ENCODE measurements at places on chromosomes 5 and 9.

- DNase-seq, result no peak
Measured at GRCh38 chr9:85007748-85008147, 338.2 kb downstream of the NTRK2 start.

DNA sequence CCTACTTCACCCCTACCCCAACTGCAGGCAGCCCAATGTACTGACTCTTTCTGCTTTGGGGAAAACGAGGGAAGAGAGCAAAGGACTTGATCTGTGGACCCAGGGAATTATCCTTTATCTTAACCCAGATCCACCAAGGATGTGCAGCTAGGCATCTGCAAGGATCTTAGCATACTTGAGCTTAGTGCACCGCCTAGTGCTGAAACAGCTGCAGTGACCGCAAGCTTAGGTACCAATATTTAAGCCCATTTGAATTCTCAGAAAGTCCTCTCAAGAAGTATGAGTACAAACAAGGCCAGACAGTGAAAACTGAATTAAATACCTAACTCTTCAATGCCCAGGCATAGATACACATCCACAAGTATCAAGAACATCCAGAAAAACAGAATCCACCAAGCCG is 576.7 kb upstream of the ADAMTS16 start:
- no peak for DNase-seq

DNA sequence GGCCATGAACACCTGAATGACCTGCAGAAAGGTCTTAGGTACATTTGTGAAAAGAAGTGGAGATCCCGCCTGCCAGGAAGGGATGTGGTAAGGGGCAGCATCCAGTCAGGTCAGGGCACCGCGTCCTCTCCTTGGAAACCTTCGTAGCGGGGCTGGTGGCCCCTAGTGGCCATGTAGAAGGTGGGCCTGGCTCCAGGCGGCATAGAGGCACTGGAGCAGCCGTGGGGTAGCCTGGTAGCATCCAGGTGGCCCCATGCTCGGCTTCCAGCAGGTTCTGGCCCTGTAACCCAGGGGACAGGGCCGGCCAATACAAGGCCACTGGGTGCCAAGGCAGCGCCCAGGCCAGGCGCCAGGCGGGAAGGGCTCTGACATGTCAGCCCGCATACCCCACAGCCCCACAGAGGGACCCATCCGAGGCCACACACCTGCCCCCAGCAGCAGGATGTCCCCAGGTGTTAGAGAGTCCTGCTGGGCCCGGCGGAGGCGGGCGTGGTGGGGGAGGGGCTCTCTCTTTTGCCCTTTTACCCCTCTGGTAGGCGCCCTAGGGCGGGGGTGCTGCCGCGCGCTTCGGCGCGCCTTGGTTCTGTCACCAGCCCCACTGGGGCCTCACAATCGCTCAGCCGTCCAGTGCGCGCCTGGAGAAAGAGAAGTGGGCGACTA is 58.3 kb upstream of the SPATA31E1 start:
- no peak for DNase-seq

- no peak for DNase-seq
Measured at GRCh38 chr9:19623941-19624340, 164.9 kb downstream of the SLC24A2 start.

GRCh38 chr9:101311758-101312420 is 72.9 kb downstream of the BAAT start:
- DNase-seq, result no peak

DNA sequence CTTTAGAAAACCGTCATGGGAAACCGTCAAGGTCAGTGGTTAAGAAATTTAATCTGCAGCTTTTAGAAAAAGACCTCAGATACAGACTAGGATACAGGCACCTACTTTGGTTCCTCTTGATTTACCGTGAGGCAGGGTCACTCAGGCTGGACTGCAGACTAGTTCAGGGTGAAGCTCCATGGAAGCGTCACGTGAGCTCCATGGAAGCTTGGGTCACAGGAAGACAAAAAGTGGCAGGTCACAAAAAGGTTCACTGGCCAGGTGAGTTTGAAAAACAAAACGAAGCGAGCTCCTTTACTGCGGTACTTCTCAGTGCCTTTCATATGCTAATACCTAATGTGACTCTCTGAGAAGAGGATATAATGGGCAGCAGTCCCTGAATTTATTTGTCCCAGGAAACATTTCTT is 43.0 kb downstream of the PRRC2B start:
- no peak for DNase-seq

- DNase-seq, result no peak
Measured at GRCh38 chr9:94643176-94643575, 3.9 kb upstream of the FBP1 start.

DNA sequence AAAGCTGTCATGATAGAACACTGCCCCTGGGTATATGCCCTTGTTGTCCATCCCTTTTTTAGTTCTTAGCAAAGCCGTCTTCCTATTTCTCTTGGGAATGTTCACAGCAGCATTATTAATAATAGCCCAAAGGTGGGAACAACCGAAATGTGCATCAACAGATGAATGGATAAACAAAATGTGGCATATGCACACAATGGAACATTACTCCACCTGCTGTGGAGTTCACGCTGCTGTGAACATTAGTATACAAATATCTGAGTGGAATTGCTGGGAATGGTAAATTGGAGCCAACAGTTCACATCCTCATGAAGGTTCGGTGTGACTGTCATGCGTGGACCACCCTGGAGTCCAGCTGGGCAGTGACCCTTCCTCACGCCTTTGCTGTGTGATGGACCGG is 36.5 kb upstream of the NUTM2G start:
- no peak for DNase-seq

GRCh38 chr5:9051779-9052178 is 494.1 kb downstream of the SEMA5A start:
- DNase-seq, result no peak

DNA sequence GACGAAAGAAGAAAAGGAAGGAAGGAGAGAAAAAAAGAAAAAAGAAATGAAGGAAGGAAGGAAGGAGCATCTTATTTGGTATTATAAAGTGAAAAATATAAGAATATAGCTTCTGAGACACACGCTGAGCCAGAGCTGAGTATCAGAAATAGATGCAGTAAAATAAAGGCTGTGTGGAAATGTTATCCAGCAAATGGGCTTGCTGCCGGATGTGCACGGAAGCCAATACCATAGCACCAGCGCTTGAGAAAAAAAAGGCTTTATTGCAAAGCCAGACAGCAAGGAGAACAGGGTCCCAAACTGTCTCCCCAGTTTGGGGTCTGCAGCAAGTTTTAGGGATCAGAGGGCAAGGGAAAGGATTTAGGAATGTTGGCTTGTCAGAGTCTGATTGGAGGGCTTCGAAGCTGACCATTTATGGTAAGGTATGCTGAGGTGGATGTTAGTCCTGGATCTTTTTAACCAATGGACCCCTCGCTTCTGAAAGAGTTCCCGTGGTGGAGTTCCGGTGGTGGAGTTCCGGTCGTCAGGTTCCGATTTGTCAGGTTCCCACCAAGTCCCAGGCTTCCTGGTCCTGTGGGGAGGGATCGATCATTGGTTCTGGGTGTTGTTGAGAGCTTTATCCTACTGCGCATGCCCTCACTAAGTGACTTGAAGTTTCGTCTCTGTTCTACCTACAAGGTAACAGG is 70.4 kb downstream of the SFXN1 start:
- DNase-seq, result no peak

- DNase-seq, result no peak
Measured at GRCh38 chr5:37495668-37496347, 116.7 kb downstream of the WDR70 start.

DNA sequence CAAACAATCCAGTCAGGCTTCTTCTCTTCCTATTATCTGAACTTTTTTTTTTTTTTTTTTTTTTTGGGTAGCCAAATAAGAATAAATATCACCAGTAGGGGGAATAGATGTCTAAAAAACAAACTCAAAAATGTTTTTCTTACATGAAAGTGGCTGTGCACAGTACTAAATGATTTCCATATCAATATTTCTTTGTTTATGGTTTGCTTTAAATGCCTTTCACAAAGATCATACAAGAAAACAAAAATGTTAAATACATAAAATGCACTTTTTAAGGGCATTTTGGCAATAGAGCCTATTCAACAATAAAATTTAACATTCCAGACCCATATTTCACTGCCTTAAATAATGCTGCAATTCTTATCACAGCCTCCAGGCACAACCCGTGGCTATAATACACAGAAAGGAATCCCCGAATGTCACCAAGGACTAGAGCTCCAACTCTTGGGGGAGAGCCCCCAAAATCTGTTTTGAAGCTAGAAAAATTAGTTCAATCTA is 91.1 kb upstream of the TBCA start:
- no peak for DNase-seq

DNA sequence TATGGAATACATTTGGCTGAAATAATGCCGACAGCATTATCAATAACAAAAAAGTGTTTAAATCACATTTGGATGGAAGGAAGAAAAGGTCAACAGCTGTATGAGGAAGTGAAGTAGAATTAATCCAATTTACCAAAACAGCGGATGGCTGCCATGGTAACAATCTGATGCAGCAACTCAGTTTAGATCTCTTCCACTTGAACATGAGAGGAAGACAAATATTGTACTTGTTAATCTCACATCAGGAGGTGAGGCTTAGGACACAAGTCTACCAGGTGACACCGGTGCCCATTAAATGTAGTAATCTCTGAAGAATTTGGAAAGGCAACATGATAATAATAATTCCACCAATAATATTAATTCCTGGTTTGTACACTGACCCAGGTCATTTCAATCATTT is 2.4 kb downstream of the RASEF start:
- no peak for DNase-seq

DNA sequence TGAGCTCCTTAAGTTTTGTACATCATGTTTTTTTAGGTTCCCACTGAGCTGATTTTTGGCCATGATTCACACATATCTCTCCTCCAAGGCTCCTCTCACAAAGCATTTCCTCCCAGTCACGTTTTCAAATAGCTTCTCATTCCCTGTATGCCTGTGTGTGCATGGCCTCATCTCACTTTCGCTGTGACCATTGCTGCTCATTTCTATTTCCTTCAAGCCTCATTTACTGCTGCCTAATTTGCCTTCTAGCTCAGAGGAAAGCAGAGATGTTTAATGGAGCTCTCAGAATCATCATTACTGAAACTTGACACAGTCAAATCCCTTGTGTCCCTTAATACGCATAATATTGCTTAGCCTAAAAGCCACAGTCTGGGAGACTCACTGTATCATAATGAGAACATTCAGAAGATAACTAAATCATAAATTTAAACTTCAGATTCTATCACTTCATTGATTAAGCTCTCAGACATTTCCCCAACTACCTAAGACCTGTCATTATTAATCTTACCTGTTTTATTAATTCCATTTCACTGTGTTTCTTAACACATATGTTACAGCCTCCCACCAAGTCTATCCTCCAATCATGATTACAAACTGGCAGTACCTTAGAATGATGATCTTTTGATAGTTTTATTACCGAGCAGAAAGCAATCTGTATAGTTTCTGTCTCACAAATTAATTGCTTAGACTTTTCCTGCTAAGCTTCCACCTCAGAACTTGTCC is 278.3 kb upstream of the PTGER4 start:
- no peak for DNase-seq

- no peak for DNase-seq
Measured at GRCh38 chr9:72524820-72525540, 3.6 kb downstream of the TMC1 start.

Data from nucleus accumbens (tissue), 56 donors.